RPMI7951 (cell line): ENCODE measurements at places on chromosomes 12 and 14. TPM values are rescaled to one million over a fixed set of nuclear protein-coding genes. Genes with fewer than 3 reads are reported as not detected.
A peak's percentile ranks its signal among the peaks of the same experiment; 100 is the strongest.

- no peak for DNase-seq
These were observed 4.5 kb downstream of the ITPR2 start for GRCh38 chr12:26828280-26829073.

The TGFB3 gene
- total RNA-seq, result 1.8 and 3.6 TPM in 2 replicates

- DNase-seq, result no peak
These were observed 115.2 kb downstream of the LGMN start for GRCh38 chr14:92633274-92633616.

- peak; percentile 76 for DNase-seq
These were observed 193.2 kb upstream of the FRMD6 start for GRCh38 chr14:51458563-51458955.
